Mucosa of gallbladder (tissue), 1 donor: ENCODE measurements at places on chromosomes 3 and 15. TPM values are rescaled to one million over a fixed set of nuclear protein-coding genes. Genes with fewer than 3 reads are reported as not detected.

- peak; percentile 10 for DNase-seq
Observed at GRCh38 chr3:192273001-192273696, 454.2 kb downstream of the FGF12 start.

- no peak for DNase-seq
Observed at GRCh38 chr3:18438586-18438985, 13.4 kb upstream of the SATB1 start.

Gene PLCH1
- 8.0 TPM for total RNA-seq

DNA sequence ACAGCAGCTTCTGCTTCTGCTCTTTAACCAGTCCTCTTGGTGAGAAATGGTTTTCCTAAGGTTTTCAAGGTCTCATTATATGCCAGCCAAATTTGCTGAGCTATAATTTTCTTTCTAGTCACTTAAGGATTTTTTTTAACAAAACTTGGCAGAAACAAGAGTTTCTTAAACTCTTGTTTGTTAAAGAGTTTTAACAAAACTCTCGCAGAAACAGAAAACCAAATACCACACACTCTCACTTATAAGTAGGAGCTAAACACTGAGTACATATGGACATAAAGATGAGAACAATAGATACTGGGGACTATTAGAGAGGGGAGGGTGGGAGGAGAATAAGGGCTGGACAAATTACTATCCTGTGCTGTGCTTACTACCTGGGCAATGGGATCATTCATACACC lies 908.3 kb downstream of the TUSC7 start:
- no peak for DNase-seq

Gene SAXO2
- total RNA-seq, result 12.3 TPM

Gene SLC22A13
- 0.95 TPM for total RNA-seq

DNA sequence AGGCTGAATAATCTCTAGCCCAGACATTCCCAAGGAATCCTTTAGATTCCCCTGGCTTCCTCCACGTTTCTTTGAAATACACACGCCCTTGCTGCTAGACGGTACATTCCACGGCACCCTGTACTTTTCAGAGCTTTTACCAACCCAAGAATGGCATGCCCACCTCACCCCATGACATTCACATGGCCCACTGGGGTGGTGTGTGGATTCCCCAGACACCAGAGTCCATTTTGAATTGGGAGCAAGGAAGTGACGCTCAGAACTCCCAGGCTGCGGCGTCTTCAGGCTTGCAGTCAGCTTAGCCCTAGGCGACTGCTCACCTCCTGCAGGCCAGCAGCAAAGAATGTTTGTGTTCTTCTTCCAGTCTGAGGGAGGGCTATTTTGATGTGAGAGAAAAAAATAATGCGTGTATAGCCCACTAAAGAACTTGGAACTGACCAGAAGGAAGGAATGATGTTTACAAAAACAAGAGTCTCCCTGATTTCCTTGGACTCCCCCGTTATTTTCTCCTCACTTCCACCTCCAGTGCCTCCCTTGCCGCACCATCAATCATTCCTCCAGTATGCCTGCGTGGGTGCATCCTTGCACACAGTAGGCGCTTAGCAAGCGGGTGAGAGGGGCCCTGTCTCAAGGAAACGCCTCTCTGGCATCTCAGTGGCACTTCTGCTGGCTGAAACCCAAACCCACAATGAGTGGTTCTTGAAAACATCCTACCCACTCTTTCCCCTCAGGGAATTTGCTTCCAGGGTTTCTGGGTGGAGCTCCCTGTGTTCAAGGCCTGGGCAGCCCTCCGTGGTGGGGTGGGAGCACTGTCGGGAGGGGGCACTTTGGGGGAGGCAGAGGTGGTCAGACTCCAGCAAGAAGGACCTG lies 59.9 kb downstream of the SMAD6 start:
- no peak for DNase-seq

Gene TRPM1
- total RNA-seq, result not detected

DNA sequence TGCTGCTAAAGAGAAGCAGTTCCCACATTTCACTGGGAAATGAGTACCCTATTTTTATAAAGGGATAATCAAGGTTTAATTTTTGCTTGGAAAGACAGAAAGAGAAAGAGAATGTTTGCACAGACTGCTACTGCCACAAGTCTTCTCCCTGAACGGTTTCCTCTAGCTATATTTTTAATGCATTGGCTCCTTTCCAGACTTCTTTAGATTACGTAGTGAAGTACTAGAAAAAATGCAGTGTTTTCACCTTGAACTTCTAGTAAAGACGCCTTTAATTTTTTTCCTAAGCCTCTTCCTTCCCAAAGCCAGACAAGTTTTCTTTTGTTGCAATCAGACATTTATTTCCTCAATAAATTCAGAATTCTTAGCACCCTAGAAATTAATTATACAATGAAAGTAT lies 248.3 kb upstream of the CCDC54 start:
- DNase-seq, result no peak

DNA sequence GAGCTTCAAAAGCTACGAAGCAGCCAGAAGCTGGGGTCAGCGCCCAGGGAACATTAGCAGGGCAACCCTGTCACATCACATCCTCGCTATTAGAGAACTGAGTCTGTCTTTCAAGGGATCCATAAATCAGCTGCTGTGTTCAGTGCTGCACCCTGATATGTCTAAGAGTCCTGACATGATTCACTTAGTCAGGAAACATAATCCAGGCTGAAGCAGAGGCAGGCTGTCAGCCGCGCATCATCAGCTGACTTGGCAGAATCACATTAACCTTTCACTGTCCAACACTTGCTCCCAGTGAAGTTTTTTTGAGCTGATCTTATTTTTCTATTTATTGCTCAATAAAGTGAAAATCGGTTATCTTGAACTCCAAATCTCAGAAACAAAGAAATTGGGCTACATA lies 23.5 kb downstream of the MYH15 start:
- DNase-seq, result no peak

Gene SLC9C1
- 0.46 TPM for total RNA-seq

Gene FANCD2OS
- not detected for total RNA-seq

DNA sequence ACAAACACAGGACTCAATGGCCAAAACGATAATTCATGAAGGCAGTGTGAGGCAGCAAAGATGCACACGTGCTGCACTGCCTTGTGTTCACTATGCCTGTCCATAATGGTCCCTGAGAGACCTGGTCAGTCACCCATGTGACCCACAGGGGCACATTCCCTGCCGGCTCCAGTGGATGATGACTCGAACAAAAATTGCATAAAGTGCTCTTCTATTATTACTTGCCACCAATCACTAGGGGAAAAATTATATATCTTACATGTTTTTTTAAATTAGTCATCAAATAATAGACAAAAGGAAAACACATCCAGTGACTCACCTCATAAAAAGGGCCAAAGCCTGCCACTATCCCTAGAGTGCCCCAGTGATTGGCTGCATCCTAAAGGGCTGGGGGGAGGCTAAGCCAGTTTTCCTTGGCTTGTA lies 47.5 kb downstream of the UBP1 start:
- DNase-seq, result no peak

Gene NANOGP8
- 0.46 TPM for total RNA-seq

DNA sequence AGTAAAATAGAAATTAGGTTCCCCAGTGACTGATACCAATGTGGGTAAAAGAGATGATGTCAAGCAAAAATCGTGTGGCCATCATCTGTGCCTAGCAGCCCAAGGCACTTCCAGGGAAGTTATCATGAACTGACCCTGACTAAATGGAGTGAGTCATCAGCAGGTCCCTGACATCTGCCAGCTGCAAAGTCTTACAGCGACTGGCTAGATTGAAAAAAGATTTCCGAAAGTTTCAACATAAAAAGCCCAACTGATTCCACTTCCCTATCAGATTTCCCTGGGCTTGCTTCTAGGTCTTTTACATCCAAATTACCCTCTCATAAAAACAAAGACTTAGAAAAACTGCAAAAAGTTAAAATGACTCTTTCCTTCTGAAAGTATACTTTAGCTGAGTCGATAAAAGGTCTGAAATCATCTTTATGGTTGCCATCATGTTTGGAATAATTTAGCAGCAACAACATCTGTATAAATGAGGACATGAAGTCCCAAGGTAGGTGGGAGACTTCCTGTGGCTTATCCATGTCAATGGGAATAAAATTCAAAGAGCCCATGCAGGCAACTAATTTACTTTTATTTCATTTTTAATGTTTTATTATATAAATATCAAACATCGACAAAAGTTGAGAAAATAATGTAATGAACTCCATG lies 342.8 kb downstream of the ERC2 start:
- DNase-seq, result no peak

Gene ABHD10
- total RNA-seq, result 34.2 TPM

GRCh38 chr15:93066224-93066681 lies 22.8 kb downstream of the RGMA start:
- DNase-seq, result no peak

GRCh38 chr3:19256313-19256712 lies 108.0 kb downstream of the KCNH8 start:
- no peak for DNase-seq

GRCh38 chr15:45904019-45904418 lies 269.2 kb downstream of the SQOR start:
- DNase-seq, result no peak

DNA sequence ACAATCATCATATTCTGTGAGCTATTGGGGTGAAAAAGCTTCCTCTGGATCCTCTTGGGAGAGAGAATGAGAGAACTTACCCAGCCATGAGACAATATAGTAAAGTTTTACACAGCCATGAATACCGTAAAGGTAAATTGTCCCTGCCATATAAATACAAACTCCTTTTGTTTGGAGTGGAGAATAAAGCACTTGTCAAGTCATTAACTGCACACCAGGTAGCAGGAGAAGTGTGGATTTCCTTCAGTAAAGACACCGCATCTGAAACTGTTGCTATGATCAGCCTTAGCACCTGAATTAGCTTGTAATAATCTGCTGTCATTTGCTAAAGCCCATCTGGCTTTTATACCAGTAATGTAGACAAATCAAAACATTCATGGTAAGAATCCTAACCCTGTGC lies 336.6 kb upstream of the SLCO3A1 start:
- DNase-seq, result no peak

Gene SYNPR
- total RNA-seq, result not detected

DNA sequence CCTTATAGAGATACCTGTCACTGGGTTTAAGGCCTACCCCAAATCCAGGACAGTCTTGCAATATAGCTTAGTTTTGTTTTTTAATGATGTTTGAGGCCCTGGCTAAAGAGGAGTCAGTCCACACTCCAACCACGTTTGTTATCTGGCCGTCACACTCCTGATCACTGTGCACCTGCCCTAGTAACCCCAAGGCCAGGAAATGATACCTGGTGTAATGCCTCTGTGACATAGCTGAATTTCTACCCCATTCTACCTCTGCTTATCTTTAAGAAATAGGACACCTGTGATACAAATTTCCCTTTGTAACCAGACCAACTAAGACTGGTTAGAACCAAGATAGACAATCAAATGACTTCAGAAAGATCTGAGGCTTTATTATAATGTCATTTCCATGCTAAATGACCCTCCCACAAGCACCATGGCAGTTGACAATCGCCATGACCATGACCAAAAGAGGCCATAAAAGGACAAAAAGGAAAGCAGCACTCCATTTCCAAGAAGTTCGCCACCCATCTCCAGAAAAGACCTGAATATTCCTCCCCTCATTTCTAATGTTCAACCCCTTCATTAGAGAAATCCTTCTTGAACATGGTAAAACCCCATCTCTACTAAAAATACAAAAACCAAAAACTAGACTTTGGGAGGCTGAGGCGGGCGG lies 4.8 kb upstream of the RTP3 start:
- DNase-seq, result no peak
